ENCODE measurements at places on chromosomes 1 and 21.

DNA sequence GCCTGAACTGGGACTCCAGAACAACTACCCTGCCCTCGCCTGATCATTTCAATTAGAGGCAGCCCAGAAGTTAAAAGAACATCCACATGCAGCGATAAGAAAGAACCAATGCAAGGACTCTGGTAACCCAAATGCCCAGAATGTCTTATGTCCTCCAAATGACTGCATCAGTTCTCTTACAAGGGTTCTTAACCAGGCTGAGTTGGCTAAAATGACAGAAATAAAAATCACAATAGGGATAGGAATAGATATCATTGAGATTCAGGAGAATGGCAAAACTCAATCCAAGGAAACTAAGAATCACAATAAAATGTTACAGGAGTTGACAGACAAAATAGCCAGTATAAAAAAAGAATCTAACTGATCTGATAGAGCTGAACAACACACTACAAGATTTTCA lies 80.1 kb upstream of the PTGFR start:
- DNase-seq = no peak

- no peak for DNase-seq
Observed at GRCh38 chr1:52534928-52535764, 17.7 kb downstream of the TUT4 start.

DNA sequence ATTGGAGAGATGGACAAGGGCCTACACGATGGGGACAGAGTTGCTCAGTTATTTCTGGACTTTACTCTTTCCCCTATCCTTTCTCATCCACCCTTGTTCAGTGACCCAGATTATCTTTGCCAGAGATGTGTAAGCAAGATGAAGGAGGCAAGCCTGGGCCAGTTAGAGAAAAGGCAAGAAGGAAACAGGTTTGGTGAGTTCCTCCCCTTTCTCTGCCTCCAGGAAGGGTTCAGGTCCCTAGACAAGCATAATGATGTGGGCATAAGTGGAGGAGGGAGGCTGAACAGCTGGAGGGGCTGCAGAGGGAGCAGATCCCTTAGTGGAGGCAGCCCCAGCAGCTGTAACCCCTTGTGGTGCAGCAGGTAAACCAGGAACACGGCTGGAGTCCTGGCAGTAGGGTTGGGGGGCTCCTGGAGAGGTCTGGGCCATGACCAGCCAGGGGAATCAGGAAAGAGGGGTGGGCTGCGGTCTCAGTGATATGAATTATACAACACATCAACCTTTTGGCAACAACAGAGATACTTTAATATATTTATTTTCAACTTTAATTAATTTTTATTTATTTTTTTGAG lies 9.2 kb upstream of the CDC42 start:
- no peak for DNase-seq

DNA sequence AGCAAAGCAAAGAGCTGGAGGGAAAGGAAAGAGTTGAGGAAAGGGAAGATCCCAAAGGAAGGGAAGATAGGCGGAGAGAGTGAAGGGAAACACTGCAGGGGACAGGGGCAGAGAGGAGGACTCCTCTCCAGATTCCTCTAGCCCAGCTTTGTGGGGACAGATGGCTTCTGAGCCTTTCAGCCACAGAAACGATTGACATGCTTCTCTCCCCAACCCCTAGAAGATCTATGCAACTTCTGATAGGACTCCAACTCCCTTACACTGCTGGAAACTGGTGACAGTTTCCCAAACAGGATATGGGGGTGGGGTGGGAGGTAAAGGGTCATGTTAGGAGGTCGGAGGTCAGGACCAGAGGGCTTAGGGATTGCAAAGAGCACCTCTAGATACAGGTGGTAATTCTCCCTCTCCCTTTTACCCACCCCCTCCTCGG lies 6.5 kb downstream of the MEX3A start:
- no peak for DNase-seq

DNA sequence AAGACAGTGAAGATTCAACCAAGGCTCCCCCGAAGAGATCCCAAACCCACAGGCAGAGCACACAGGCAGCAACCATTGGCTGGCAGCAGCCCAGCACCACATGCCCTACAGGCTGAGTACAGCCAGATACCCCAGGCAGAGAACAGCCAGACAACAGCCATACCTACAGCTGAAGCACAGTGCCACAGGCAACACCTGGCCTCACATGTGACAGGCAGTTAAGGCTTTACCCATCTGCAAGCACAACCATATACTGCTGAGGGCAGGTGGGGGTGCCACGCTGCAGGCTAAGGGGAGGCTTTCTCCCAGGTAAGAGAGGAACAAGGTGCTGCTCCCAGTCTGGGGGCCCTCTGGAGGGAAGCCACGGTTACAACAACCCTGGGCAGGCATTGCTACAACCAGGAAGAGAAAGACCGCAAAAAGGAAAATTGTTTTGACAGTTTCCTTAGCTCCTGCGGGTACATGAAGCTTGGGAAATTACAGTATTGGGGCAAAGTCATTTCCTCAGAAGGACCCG lies 12.3 kb downstream of the CHIT1 start:
- no peak for DNase-seq

All from cortex of kidney (tissue), 1 donor.